ENCODE measurements at places on chromosomes 16 and 17.

- no peak for DNase-seq
Measured at GRCh38 chr17:8995711-8996110, 25.6 kb upstream of the NTN1 start.

GRCh38 chr16:81151648-81152310, 55.6 kb upstream of the GCSH start:
- DNase-seq, result no peak

- no peak for DNase-seq
Measured at GRCh38 chr16:86758932-86759331, 180.6 kb downstream of the FOXL1 start.

DNA sequence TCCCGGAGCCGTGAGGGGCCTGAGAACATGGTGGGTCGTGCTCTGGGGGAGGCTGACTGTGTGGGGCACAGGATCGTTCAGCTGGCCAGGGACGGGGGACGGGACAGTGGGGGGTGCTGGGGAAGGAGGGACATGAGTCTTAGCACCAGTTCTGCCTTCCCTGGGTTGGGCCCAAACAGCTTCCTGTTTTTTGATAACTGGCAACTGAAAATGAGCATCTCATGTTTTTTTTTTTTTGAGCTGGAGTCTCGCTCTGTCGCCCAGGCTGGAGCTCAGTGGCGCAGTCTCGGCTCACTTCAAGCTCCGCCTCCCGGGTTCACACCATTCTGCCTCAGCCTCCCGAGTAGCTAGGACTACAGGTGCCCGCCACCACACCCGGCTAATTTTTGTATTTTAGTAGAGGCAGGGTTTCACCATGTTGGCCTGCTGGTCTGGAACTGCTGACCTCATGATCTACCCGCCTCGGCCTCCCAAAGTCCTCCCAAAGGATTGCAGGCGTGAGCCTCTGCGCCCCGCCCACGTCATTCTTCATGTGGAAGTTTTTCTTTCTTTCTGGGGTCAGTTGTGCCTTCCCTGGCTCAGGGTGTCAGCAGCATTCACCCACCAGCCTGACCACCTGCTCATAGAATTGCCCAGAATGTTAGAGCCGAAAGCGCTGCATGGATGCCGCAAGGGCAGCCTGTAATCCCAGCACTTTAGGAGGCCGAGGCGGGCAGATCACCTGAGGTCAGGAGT, 6.4 kb downstream of the ASPSCR1 start:
- DNase-seq, result no peak

DNA sequence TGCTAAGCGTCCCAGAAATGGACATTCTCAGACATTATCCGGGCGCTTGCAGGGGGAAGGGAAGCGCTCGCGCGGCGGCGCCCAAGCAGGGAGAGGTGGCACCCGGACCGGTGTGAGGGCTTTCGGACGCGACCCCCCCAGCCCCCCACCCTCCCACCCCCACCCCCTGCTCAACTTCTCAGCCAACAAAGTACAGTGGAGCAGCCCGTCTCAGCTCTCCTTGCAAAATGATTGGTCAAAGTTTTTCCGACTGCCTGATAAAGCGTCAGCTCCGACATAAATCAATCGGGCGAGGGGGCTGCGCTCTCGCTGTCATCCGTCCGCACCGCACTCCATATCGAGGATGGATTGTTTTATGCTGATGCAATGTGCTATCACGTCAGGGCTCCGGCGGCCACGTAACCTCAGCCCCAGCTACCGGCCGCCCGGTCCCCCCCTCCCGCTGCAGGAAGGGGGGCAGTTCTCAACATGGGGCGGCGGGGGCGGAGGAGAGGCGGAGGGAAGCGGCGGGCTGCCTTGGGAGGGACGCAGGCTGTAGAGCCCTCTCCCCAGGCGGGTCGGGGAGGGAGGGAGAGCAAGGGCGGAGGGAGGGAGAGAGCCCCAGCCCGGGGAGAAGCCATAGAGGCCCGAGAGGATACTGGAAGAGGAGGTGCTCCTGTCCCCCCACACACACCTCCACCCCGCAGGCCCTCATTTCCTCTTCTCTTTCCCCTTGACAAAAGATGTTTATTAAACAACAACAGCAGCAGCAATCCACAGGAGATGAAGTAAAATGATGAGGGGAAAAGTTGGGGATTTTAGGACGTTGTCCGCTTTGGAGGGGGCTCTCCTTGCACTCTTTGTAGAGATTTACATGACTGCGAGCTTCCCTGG, at the start of gene HOXB9:
Gene HOXB9 (minus strand): TSS at position 114 of the 873 bp plus-strand sequence. CDS start 89 bp downstream, at position 25.
- DNase-seq, result peak; percentile 15

DNA sequence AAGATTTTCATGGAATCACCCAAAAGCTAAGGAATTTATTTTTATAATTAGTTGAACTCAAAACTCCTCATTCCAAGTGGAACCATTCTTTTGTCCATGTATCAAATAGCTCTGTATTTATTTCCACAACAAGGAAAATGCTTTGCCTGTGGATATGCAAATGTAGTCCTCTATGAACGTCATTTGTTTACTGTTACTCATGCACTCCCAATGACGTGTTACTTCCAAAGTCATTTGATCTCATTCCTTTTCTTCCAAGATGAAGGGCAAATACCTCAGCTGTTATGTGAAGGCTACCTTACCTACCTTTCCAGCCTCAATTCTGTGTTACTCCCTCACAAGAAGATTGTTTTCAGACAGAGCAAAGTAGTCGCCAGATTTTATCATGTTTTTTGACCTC, 83.7 kb downstream of the ITFG1 start:
- DNase-seq, result peak; percentile 56

DNA sequence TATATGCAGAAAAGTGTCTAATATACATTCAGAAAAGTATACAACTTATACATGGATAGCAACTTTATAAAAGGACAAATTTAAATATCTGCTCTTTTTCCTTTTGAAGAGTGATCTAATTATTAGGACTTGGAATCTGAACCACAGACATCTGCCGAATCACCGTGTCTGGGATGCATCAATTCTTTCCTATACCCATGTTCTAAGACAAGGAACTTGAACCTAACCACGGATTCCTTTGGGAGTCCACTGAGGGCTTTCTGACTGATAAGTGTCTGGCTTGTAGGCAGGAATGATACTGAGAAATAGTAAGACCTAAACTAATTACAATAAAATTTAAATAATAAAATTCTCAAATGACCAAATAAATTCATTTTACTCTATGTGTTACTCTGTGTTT, 54.2 kb downstream of the NDEL1 start:
- no peak for DNase-seq

GRCh38 chr16:47578573-47578972, 117.4 kb downstream of the PHKB start:
- peak; percentile 35 for DNase-seq

- DNase-seq, result peak; percentile 35
Measured at GRCh38 chr17:58507123-58507634, 7.3 kb downstream of the MTMR4 start.

DNA sequence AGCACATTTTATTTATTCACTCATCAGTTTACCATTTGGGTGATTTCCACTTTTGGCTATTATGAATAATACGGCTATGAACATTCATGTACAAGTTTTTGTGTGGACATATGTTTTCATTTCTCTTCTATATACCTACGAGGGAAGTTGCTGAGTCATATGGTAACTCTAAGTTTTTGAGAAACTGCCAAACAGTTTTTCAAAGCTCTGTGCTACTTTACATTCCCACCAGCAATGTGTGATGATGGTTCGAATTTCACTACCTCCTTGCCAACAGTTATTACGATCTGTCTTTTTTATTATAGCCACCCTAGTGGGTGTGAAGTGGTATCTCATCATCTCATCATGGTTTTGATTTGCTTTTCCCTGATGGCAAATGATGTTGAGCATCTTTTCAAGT, 63.7 kb upstream of the MRTFB start:
- DNase-seq, result peak; percentile 79

DNA sequence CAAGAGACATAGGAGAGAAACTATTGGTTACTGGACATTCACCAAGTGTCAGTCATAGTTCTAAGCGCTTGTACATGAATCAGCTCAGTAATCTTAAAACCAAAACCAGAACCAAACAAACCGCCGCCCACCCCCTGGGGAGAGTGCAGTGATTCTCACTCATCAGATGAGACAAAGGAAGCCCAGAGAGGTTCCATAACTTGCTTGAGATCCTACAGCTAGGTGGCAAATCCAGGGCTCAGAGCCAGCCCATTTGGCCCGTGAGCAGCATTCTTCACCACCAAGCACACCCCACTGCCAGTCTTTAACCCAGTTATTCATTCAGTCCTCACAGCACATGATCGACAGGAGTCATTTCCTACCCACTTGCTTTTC, 37.2 kb upstream of the RGS9 start:
- DNase-seq, result peak; percentile 29

GRCh38 chr17:82412535-82413520, 5.3 kb upstream of the HEXD start:
- DNase-seq, result no peak

- no peak for DNase-seq
Measured at GRCh38 chr16:9370061-9370491, 278.6 kb downstream of the HAPSTR1 start.

DNA sequence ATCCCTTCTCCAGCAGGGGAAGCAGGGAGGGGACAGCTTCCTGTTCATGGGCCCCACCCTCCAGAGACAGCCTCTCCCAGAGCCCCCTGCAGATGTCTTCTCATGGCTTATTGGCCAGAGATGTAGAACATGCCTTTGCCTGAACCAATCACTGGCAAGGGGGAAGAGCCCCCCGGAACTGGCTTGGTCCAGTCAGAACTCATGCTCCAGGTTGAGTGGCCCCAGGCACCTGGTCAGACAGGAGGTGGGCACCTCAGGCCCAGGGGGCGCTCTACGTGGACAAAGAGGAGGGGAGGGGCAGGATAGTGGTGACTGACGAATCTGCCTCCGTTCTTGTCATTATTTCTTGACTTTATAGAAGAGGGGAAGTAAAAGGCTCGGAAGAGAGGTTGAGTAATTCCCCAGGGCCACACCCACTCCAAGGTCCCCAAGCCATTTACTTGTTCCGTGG, 23.6 kb downstream of the RAB11FIP4 start:
- DNase-seq, result no peak

DNA sequence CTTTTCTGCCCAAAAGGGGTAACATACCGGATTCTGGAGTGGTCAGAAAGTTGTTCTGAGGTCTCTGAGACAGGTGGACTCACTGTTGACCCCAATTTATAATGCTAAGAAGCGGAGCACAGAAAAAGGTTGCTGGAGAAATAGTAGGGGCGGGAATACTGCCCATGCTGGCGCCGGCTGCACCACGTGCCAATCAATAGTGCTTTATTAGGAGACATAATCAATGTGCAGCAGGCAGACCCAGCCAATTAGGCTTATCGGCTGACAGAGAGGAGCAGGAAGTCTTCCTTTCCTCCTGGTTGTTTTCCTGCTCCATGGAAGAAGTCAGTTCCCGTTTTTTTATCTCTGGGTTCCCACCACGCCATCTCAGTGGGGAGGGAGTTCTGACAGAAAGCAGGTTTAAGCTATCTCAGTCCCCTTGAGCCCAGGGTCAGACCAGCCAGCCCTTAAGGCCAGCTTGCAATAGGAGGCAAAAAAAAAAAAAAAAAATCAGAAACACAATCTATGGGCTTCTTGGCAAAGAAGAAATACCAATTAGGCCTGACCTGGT, 68.2 kb upstream of the IRX6 start:
- no peak for DNase-seq

- DNase-seq, result no peak
Measured at GRCh38 chr16:83887564-83887963, 11.4 kb upstream of the MLYCD start.

DNA sequence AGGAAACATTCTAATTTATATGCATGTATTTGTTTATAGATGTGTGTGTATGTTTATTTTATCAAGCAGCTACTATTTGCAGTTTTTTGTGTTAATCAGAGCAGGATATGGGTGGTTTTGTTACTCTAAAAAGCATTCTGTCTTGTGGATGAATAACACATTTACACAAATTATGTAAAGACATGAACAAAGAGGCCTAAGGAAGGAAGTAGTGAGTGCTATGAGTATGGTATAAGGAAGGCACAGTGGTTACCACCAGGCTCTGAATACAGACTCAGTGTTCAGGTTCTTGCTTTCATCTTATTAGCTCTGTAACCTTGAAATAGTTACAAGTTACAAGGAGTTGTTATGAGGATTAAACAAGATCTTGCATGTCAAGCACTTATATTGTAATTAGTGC, 33.9 kb downstream of the STXBP4 start:
- DNase-seq, result no peak

DNA sequence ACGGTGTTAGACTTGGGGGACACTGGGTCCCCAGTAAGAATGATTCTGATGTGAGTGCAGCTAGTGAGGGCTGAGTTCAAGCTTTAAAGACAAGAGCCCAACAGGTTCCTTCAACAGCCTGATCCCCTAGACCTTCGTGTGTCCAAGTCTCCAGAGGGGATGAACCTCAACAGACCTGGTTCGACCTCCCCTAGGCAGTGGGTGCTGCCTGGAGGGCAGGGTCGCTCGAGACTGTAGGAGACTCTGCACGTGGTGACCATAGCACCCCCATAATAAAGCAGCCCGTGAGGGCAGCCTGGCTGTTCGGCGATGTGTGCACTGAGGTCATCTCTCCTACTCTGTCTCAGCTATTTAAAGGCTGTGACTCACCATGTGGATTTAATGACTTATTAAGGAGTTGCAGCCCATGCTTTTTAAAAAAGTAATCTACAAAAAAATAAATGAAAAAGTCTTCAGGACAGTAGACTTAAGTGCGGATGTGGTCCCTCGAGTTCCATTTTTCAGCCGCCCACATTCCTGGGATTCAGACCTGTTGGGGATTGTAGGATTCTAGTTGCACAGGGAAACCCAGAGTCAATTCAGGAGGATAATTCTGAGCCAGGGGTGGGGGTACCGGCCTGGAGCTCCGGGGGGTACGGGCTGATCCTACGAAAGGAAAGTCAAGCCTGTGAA, 23.4 kb upstream of the METRNL start:
- peak; percentile 92 for DNase-seq

DNA sequence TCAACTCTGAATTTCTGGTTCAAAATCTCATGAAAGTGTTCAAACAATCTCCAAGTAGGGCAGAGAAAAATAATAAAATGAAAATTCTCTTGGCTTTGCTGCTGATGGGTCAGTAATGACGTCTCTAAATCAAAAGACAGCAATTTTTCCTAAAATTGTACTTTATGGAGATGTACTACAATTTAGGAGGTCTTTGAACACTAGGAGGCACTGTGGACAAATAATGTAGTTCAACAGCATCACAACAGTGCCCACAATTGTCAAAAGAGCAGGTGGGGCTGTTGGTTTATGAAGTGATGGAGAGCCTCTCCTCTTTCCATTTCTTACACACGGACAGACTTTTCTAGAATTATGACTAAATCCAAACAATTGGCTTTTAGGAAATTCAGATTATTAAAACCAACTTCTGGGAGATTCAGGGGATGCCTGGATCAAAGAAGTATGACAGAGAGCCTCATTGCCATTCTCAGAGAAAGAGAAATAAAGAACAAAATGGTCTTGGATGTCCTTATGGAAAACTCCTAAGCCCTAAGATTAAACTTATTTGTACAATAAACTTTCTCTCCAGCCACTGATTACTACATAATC, 23.8 kb downstream of the EZH1 start:
- peak; percentile 53 for DNase-seq

- peak; percentile 70 for DNase-seq
Measured at GRCh38 chr17:64653325-64653984, 8.7 kb downstream of the SMURF2 start.

- DNase-seq, result no peak
Measured at GRCh38 chr17:51499897-51500296, 239.6 kb downstream of the UTP18 start.
